ENCODE measurements at places on chromosomes 2 and 18. TPM values are rescaled to one million over a fixed set of nuclear protein-coding genes. Genes with fewer than 3 reads are reported as not detected.

DNA sequence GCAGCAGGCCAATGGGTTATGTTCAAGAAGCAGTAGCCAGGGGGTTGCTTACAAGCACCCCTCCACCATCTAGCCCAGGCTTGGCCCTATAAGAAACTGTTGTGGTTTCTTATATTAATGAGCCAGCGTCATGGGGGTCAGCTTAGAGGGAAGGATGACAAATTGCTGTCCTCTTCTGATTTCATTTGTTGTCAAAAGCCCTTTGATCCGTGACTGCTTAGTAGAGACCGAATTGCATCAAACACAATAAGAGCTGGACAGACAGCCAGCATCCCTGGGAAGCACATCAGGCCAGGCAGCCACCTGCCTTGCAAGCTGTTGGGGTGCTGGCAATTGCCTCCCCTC, 206.6 kb upstream of the SETBP1 start:
- DNase-seq = no peak

DNA sequence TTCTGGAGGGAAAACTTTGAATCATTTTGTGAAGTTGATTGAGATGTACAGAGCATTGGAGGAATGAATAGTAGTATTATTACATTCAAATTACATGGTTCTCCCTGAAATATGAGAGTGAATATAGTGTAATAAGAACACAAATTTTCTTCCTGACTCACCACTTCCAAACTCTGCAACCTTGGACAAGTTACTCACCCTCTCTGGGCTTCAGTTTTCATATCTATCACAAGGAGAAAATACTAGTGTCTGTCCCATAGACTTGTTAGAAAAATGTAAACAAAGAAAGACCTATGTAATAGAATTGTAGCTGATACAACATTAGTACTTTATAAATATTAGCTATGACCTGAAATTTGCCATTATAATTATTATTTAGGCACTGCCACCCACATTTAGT, 150.8 kb downstream of the LRRTM1 start:
- no peak for DNase-seq

- no peak for DNase-seq
Measured at GRCh38 chr2:58299123-58299522, 58.0 kb upstream of the FANCL start.

GRCh38 chr2:54966837-54967236, 83.4 kb downstream of the RTN4 start:
- no peak for DNase-seq

The LTBP1 gene
- 22.1 TPM for total RNA-seq

DNA sequence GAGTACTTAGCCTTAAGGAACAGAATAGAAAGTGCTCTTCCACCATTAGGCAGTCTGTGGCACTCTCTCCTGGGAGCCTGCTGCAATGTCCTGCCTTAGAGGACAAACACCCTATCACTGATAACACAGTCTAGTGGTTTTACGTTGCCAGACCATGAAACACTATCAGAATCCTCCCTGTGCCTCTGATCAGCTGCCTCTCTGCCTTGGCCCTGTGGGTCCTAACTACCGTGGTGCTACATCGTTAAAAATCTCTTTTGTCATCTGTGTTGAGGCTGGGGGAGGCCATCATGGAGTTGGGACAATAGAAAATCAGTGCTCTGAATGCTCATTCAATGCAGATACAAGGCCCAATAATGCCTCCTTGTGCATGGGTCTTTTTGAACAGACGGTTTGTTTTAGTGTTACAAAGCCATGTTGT, 11.9 kb upstream of the APCDD1 start:
- DNase-seq = no peak

The ANKRD30BL gene
- not detected for total RNA-seq

- DNase-seq = no peak
Measured at GRCh38 chr2:175310813-175311504, 129.4 kb upstream of the ATP5MC3 start.

DNA sequence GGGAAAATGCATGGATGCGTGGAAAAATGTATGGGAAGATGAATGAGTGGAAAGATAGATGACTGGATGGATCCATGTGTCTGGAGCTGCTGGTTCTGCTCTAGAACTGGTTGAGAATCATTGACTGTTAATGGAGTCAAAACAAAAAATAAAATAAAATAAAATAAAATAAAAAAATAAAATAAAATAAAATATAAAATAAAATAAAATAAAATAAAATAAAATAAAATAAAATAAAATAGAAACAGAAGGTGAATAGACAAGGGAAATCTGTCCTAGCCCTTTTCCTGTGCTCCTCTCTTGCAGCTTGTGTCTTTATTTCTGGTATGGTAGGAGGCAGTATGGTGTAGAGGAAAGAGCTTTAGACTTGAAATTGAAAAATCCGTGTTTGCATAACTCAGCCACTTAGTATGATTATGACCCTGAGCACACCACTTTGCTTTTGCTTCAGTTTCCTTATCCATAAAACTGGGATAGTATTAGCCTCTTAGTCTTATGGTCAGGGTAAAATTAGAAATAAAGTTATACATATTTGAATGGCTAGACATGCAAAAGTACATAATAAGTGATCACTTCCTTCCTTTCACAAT, 51.0 kb downstream of the PSD4 start:
- no peak for DNase-seq

DNA sequence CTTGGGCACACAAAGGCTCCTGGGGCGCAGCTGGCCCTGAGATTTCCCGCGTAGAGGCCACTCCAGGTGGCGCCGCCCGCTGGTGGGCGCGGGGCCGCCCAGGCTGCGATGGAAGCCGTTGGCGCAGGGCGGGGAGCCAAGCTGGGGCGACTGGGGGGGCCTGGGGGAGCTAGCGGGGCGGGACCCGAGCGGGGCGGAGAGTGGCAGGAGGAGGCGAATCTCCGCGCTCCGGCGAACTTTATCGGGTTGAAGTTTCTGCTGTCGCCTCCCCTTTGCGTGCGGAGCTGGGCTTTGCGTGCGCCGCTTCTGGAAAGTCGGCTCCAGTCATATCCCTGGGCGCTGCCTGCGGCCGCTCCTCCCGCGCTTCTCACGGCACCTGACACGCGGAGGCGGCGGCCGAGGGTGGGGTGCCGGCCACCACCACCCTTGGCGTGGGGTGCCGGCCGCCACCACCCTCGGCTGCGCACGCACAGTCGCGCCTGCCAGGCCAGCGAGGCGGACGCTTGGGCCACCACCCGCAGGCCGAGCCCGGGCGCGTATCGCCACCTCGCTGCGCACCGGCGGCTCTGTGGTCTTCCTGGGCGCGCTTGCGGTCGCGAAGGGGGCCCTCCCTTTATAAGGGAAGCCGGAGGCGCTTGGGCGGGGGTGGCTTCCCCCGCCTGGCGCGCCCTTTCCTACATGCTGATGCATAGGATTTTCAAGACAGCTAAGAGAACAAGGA, 919 bp upstream of the CYP1B1 start:
- no peak for DNase-seq

The VIT gene
- total RNA-seq = 0.26 TPM

The LYG1 gene
- 0.13 TPM for total RNA-seq

DNA sequence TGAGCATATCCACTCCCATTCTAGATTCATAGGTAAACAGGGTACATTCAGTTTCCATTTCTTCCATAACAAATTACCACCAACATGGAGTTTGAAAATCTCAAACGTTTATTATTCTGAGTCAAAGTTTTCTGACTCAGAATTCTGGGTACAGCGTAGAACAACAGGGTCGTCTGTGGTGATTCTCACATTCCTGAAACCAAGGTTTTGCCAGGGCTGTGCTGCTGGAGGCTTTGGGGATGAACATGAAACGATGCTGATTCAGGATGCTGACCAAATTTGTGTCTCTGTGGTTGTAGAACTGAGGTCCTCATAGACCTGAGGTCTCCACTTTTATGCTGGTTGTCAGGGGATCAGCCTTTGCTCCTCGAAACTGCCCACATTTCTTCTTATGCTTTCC, 255.7 kb downstream of the DSEL start:
- no peak for DNase-seq

- no peak for DNase-seq
Measured at GRCh38 chr2:23806665-23807249, 120.2 kb downstream of the ATAD2B start.

The WDR75 gene
- 43.0 TPM for total RNA-seq

- no peak for DNase-seq
Measured at GRCh38 chr18:23353459-23353858, 99.6 kb upstream of the RIOK3 start.

DNA sequence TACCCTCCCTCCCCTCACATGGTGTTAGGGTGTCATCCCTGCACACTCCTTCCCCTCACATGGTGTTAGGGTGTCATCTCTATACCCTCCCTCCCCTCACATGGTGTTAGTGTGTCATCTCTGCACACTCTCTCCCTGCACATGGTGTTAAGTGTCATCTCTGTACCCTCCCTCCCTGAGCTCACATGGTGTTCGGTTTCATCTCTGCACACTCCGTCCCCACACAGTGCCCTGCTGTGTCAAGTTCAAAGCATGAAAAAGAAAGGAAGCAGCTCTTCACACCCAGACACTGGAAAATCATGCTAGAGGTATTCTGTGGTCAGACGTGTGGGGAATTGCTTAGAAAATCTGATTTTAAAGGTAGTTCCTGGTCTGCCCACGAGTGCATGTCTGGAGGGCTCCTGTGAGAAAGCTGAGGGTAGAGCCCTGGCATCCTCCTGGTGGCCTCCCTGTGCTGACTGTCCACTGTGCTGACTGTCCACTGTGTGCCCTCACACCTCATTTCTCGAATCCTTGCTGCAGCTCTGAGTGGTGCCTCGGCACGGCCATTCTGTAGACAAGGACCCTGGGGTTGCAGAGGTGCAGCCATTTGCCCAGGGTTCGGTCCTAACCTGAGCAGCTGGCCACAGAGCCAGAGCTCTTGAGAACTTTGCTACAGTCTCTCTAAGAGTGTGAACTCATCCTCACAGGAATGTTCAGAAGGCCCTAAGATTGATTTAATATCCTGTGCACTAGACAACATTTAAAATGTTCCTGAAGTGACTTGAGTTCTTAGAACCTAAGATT, 69.1 kb upstream of the NFATC1 start:
- DNase-seq = no peak

The REG1B gene
- total RNA-seq = not detected

Data from dermis microvascular lymphatic vessel endothelial cell (primary cell).